Right kidney (tissue), 9 donors: ENCODE measurements at places on chromosomes 1 and 21.

- no peak for DNase-seq
Observed at GRCh38 chr1:156813298-156813697, 3.4 kb downstream of the SH2D2A start.

GRCh38 chr21:42258150-42258884, 39.4 kb downstream of the ABCG1 start:
- DNase-seq, result peak; percentile 38

DNA sequence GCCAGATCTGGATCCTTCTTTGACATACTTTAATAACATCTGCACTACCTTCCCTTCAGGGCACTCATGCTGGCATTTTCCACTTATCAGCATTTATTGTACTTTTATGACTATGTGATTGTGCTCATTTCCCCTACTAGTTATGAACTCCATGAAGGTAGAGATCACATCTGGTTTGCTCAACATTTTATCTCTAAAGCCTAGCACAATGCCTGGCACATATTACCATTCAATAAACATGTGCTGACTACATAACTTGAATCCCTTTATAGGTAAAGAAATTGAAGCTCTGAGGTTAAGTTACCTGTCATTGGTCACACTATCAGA, 221.2 kb downstream of the HHIPL2 start:
- DNase-seq, result no peak

GRCh38 chr1:41277371-41277975, 35.4 kb upstream of the SCMH1 start:
- DNase-seq, result peak; percentile 26

DNA sequence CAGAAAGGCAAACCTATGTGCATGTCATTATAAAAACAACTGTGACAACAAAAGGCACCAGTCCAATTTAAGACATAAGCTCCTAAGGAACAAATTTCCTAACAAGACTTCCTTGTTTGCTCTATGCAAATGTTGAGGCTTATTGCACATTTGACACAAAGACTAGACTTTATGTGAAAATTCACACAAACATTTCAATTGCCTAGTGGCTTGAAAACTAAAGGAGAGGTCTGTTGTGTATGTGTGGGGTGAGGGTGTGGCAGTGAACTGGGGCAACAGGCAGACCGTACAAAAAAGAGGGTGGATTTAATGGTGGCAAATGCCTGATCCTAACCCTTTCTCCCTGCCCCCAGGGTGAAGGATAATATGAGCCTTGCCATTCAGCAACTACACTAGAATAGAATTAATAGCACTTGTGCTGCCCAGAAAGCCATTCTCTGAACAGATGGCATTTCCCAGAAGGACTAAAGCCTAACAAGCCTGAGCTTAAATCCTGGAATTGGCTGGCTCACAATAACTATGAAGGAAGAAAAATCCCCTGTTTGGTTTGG, 73.9 kb downstream of the GLUL start:
- no peak for DNase-seq

DNA sequence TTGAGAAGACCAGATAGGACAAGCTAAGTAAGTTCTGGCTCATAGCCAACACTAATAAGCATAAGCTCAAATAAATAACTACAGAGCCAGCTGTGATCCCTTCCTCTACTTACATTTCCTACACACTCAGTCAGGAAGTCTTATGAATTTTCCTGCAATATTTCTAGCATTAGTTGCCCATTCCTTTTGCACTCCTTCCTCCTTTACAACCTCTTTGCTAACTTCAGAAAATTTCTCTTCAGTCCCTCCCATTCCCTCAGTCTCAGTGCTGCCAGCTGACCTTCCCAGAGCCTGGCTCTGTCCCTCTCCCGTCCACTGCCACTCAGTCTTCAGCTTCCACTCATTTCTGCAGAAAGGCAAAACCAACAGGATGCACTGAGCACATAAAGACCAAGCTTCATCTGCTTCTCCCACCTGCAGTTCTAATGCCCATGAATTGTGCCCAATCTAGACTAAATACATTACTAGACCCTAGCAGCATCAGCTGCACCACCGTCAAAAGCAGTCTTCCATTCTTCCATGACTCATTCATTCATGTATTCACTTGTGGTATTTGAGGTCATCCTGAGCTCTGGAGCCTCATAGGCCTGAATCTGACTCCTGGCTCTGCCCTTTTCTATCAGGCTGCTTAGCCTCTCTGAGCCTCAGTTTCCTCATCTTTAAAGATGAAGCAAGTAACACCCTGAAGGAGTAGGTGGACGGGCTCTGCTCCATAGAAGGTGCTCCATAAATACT, 54.6 kb upstream of the SIPA1L2 start:
- DNase-seq, result no peak

DNA sequence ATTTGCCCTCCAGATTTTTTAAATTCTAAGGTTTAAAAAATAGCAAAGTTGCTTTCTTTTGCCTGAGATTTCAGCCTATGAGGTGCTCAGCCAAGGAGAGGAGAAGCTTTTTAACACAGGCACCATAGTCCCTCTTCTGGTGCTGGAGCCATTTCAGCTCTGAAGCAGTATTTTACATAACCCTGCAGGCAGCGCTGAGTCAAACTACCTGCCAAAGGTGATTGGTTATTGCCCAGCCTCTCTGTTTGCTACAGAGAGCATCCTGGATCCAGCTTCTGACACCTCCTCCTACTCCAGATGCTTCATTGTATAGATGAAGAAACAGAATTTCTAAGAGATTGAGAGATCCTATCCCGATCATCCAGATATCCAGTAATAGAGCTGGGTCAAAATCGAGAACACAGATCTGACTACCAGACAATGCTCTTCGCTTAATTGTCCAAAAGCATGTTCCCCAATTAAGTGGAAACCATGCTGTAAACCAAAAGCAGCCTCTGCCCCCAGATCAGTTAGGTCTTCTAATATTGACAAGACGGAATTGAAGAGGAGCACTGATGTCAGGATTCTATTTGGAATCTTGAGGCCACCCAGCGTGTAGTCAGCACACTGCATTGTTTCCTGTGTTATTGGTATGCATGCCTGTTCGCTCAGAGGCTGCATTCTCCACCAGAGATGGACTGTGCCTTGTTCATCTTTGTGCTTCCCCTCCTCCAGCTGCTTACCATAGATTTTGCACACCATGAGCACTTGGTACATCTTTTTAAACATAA, 22.1 kb downstream of the RGS8 start:
- DNase-seq, result no peak

GRCh38 chr21:36804874-36805611, 106.1 kb downstream of the SIM2 start:
- DNase-seq, result no peak

DNA sequence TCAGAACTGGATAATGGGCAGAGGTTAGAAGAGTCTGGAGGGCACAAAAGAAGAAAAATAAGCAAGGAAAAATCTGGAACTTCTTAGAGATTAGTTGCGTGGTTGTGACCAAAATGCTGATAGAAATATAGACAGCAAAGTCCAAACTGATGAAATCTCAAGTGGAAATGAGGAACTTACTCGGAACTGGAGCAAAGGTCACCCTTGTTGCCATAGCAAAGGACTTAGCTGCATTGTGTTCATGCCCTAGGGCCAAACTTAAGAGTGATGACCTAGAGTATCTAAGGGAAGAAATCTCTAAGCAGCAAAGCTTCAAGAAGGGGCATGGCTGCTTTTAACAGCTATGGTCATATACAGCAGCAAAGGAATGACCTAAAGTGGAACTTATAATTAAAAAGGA, 180.0 kb downstream of the TTLL7 start:
- no peak for DNase-seq

DNA sequence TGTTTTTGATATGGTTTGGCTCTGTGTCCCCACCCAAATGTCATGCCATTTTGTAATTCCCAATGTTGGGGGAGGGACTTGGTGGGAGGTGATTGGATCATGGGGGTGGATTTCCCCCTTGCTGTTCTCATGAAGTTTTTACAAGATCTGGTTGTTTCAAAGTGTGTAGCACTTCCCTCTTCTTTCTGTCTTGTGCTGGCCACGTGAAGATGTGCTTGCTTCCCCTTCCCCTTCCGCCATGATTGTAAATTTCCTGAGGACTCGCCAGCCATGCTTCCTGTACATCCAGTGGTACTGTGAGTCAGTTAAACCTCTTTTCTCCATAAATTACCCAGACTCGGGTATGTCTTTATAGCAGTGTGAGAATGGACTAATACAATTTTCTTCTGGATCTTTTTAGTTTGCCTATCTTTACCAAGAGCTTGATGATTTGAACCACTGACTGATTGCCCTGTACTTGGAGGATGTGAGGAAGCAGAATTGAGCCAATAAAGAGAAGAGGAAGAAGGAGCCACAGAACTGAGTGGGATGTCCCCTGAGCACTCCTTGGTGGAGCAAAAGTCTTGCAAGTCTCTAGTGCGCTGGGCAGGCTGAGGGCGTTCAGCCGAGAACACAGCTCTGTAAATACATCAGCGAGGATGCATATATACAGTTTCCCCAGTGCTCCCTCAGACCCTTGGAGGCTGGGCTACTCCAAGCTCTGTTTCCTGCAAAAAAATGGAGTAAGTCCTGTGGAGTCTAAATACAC, 102.6 kb downstream of the CYYR1 start:
- DNase-seq, result no peak

GRCh38 chr1:94803517-94804441, 16.4 kb upstream of the SLC44A3 start:
- DNase-seq, result peak; percentile 32

DNA sequence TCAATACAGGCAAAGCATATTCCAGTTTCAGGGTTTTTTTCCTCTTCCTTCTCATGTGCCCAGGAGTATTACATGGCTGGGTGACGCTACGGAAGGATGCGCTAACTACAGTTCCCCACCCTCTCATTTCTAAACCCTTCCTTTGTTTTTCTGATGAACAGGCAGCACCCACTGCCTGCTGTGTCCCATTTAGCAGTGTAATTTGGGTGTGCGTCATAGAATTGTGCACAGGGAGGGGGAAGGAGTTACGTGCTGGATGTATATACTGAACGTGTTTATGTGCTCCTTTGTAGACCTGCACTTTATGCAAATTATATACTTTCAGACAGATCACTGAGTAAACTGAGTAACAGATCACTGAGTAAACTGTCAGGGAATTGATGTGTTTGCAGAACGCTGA, 44.5 kb downstream of the ELAPOR1 start:
- no peak for DNase-seq

DNA sequence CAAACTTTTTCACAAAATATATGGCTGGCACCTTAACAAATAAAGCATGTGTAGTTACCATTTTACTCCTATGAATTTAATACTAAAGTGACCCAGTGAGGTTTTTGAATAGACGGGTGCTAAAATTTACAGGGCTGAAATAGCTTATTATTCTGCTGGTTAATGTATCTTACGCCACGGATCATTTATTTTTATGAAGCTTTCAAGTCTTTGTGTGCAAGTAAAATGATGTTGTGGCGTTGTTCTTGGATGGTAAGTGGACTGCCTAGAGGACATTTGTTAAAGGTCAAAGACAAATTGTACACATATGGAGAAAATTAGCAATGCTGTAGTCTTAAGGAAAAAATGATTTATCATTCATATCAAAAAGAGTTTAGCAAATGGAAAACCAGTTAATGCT, 22.8 kb downstream of the INSL5 start:
- DNase-seq, result no peak

DNA sequence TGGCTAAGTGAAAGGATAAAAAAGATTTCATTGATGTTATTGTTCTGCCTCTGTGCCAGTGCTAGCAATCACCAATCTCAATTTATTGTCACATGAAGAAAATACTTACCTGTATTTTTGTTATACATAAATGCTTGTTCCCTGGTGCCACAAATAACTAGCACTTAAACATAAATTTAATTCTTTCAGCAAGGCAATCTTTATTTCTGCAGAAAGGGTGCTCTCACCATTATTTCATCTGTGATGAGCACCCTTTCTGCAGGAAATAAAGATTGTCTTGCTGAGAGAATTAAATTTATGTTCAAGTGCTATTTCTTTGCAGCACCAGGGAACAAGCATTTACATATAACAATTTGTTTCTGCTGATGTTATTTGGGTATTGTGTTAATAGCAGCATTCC, 87.2 kb downstream of the DIRAS3 start:
- DNase-seq, result no peak
